PC-9 (cell line): ENCODE measurements at places on chromosomes 16 and 17. TPM values are rescaled to one million over a fixed set of nuclear protein-coding genes. Genes with fewer than 3 reads are reported as not detected.

The TBC1D3H gene
- not detected in 2 replicates for total RNA-seq

DNA sequence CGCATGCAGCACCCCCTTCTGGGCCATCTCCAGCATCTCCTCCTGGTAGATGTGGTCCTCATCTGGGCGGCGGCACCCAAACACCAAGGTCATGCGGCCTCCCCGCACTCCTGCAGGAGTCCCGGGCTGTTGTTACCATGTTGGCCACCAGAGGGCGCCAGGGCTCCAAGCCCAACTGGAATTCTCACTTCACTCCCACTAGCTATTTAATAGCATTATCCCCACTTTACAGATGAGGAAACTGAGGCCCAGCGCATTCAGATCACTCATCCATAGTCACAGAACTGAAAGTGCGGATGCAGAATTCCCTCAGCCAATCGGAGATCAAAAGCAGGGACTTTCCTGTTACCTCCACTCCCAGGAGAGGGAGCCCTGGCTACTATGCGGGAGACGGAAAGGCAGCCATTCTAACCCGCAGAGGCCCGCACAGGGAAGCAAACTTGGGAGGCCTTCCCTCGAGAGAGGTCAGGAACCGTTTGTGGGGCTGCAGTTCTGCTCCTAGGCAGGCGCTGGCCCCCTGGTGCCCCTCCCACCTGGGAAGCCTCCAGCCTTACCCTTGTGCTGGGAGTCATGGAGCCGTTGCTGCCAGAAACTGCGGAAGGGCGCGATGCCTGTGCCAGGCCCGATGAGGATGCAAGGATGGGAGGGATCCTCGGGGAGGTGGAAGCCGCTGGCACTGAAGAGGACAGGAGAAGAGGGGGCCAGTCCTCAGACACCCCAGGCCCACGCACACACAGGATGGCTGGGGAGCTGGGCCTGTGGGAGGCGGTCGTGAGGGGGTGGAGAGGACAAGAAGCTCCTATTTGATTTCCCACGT, 40.1 kb downstream of the NOS2 start:
- DNase-seq = no peak

GRCh38 chr17:49519781-49520180, 24.7 kb downstream of the NGFR start:
- no peak for DNase-seq

DNA sequence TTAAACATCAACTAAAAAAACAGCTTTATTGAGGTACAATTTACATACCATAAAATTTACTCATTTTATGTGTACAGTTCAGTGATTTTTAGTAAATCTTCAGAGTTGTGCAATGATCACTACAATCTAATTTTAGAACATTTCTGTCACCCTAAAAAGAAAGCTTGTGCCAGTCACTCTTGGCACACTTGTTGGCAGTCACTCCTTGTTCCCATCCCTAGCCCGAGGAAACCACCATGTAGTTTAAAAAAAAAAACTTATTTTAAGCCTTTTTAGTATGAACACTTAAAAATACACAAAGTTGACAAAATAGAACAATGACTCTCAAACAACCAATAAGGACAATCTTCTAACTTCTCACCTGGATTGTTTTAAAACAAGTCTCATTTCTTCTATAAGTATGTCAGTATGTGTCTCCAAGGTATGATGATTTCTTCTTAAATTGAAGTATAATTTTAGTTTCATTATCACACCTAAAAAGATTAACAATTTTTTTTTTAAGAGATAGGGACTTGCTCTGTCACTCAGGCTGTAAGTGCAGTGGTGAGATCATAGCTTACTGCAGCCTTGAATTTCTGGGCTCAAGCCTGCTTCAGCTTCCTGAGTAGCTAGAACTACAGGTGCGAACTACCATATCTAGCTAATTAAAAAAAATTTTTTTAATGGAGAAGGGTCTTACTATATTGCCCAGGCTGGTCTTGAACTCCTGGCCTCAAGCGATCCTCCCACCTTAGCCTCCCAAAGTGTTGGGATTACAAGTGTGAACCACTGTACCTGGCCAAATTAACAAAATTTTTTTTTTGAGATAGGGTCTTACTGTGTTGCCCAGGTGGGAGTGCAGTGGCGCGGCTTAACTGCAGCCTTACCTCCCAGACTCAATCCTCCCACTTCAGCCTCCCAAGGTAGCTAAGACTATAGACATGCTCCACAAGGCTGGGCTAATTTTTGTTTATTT, 53.2 kb downstream of the PPM1E start:
- DNase-seq = no peak

The SRCIN1 gene
- total RNA-seq = 16.7 and 23.7 TPM in 2 replicates

DNA sequence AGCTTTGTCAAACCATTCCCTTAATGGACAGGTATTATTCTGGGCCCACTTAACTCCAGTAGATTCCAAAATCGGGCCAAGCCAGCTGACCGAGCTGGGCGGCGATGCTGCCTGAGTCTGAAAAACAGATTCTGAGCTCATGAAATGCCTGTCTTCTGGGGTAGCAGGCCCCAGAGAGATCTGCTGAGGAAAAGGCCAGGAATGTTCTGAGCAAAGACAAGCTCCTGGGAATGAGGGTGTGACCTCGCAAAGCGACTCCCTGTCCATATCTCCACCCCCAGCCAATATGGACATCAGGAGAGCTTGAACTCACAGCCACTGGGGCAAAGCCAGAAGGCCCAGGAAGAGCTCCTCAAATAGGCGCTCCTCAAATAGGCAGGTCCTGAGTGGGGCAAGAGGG, 23.7 kb downstream of the ZNF423 start:
- DNase-seq = no peak

The PRSS33 gene
- 0.23 and 0.33 TPM in 2 replicates for total RNA-seq

The VMP1 gene
- total RNA-seq = 222 and 236 TPM in 2 replicates

DNA sequence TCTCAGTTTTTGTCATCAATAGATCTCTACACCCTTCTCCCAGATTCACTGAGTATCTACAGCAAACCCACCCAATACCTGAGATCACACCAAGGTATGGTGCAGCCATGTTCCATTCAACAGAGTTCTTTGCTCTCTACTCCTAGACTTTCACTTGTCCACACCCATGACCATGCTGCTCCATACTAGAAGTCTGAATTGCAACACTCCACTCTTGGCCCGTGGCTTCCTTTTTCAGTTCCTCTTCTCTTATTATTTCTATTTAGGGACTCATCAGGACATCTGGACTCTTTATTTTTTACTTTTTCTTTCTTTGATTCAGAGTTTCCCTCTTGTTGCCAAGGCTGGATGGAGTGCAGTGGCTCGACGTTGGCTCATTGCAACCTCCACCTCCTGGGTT, 37.1 kb downstream of the YWHAE start:
- no peak for DNase-seq

- DNase-seq = no peak
Observed at GRCh38 chr17:33464669-33465280, 171.7 kb upstream of the ASIC2 start.

GRCh38 chr16:49120631-49121030, 161.0 kb downstream of the CBLN1 start:
- DNase-seq = no peak

DNA sequence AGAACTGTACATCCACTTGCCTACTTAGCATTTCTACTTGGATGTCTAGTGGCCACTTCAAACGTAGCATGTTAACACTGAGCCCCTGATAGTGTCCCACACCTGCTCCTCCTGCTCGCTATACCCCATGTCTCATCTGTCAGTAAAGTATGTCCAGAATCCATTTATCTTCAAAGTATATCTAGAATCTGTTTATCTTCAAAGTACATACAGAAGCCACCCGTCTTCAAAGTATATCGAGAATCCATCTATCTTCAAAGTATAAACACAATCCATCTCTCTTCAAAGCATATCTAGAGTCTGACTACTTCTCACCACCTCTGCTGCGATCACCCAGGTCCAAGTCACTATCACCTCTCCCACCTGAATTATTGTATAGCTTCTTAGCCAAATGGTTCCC, 43.8 kb downstream of the MYO1D start:
- DNase-seq = no peak
